Kasumi-1 (cell line): ENCODE measurements at places on chromosomes 12 and 14.

DNA sequence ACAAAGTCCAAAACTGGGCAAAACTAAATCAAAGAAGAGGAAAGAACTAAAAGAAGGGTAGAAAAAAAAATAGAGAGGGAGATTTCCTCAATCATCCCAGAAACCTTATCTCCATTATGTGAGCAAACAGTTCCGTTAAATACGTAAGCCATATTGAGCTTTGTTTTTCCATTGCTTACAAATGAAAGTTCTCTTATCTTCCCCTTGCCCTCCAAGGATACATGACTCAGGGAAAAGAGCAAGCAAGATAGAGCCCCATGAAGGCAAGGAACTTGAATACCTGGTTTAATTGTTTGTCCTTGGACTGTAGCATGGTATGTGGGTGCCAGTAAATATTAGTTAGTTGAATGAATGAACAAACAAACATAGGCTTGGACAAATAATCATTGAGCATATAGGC is 126.8 kb upstream of the USP15 start:
- DNase-seq: no peak

- DNase-seq: peak; percentile 72
These were observed 696 bp upstream of the GPHN start for GRCh38 chr14:66507181-66507721.

- peak; percentile 87 for DNase-seq
These were observed 104.0 kb downstream of the GPR135 start for GRCh38 chr14:59360923-59361794.

- no peak for DNase-seq
These were observed 191.2 kb upstream of the GARIN2 start for GRCh38 chr14:66998013-66998412.

DNA sequence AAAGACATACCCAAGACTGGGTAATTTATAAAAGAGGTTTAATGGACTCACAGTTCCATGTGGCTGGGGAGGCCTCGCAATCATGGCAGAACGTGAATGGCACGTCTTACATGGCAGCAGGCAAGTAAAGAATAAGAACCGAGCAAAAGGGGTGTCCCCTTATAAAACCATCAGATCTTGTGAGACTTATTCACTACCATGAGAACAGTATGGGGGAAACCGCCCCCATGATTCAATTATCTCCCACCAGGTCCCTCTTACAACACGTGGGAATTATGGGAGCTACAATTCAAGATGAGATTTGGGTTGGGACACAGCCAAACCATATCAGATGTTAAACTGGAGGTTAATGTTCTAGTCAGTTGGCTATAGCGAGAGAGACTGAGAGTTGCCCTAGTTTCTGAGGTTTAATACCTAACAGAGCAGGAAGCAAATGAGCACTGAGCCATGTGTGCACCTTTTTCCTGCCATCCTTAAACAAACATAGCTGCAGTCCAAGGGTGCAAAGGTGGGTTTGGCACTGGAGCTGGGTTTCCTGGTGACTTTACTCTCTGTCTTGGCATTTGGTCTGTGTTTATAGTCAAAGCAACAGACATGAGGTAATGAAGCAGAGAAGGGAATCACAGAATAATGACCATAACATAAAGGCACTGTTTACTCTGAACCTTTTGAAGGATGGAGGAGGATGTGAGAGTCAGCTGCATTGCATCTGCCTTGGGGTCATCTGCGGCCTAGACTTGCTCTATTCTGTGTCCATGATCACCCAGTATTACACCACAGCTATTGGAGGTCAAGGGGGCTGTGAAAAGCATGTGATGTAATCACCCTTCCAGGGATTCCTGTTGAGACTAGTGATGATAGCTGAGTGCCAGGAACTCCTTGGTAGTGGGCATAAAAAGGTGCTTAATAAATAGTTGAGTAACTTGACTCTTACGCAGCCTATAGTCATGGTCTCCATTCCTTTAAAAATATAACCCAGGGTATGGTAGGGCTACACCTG is 83.6 kb upstream of the USP44 start:
- DNase-seq: no peak

GRCh38 chr14:106812788-106813476 is 1286.5 kb downstream of the TMEM121 start:
- DNase-seq: no peak

GRCh38 chr14:24377126-24377525 is 9.1 kb downstream of the NFATC4 start:
- no peak for DNase-seq

DNA sequence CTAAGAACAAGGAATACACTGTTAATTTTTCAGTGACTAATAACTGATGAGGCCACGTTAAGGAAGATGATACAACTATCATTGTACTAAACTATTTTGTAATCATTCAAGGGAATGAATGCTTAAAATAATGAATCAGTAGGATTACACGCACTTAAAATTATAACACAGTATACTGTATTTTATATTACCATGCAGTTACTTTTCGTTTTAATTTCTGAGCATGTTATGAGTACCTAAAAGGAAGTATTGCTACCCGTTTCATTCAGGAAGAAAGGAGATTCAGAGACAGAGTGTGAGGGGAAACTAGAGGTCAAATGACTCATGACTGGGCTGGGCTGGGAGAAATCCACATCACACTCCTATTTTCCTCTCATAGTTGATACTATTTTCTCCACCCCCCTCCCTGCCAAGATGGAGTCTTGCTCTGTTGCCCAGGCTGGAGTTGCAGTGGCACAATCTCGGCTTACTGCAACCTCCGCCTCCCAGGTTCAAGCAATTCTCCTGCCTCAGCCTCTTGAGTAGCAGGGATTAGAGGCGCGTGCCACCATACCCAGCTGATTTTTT is 202.0 kb downstream of the PPM1H start:
- DNase-seq: peak; percentile 44

DNA sequence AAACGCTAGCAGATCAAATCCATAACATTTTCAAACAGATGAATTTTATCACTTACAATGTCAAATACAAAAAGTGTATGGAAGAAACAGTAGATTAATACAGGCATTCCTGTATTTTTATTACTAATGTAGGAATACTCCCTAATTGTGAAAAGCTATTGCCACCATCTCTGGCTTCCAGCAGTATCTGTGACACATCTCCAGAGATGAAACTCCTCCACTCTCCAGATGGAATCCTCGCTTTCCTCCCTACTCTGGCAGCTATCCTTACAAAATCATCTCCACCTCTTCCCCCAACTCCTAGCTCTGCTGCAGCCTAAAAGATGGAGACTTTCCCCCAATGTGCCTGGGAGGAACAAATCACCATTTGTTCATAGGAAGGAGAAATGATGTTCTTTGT is 211.4 kb downstream of the SSPN start:
- DNase-seq: no peak

GRCh38 chr12:53453953-53454640 is 2.2 kb downstream of the PCBP2 start:
- DNase-seq: no peak

DNA sequence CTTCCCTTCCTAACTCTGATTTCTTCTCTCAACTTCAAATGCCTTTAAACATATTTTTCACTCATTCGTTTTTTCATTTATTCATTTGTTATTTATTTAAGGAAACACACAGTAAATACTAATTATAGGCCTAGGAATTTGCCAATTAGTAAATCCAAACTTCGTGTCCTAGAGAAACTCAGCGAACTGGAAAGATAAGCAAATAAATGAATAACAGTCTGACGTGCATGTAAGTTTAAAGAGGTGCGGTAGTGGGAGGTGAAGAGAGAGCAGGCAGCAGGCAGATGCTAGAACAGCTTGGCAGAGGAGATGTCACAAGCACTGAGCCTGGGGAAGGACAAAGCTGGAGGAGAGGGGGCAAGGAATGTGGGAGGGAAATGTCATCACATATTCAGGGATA is 228.2 kb downstream of the DPY19L2 start:
- DNase-seq: no peak

DNA sequence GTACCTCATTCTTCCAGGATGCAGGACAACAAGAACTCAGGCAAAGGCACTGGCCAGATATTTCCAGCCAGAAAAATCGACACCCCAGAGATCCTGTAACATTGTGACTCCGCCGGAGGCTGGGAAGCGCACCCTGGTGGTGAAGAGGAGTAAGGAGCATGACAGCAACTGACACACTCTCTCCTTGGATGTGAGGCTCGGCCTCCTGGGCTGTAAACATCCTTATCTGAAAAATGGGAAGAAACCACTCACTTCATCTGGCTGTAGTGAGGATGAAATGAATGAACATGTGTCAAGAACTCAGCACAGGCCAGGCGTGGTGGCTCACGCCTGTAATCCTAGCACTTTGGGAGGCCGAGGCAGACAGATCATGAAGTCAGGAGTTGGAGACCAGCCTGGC is 27.5 kb downstream of the TCHP start:
- peak; percentile 49 for DNase-seq

DNA sequence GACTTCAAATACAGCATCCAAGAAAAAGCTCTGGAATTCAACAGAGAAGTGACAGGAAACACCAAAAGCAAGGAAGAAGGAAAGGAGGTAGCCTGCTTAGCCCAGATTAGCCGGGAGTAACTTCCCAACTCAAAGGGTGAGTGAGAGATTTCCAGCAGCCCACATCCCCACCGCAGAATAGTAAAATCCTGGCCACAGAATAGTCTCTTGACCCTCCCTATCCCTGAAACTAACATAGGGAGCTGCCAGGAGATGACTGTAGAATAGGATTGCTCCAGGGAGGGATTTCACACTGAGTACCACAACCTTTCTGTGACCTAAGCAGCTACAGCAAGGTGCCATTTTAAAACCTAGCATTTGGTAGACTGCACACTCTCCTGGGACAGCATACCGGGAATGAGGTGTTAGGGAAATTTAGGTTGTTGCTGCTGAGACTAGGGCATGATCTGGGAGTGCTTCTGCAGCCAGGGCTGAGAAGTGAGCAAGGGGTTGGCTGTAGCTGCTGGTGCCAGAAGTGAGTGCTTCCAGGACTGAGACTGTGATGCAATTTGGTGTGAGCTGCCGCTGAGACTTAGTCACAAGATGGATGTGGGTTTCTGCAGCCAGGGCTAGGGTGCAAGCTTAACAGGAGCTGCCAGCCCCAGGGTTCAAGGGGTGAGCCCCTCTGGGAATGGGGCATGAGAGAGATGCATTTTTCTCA is 66.0 kb downstream of the TMTC3 start:
- DNase-seq: no peak

DNA sequence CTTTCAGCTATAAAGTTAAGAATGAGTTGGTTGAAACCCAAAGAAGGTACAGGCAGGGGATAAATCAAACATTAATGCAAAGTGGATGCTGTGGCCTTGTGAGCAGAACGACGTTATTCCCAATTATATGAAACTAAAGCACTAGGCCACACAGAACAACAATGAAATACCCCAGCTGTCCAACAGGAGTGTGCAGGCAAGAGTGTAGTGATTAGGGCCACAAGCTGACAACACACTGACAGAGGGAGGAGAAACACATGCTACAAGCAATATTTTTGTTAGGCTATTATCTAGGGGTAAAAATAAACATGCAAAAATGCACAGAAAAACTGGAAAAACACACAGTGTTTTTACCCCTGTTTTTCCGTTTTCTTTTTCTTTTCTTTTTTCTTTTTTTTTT is 15.0 kb downstream of the MAP3K9 start:
- no peak for DNase-seq

- DNase-seq: no peak
These were observed 390.6 kb upstream of the ATP2B1 start for GRCh38 chr12:90099288-90099687.

GRCh38 chr14:24037658-24038037 is 14.2 kb upstream of the CARMIL3 start:
- DNase-seq: no peak

DNA sequence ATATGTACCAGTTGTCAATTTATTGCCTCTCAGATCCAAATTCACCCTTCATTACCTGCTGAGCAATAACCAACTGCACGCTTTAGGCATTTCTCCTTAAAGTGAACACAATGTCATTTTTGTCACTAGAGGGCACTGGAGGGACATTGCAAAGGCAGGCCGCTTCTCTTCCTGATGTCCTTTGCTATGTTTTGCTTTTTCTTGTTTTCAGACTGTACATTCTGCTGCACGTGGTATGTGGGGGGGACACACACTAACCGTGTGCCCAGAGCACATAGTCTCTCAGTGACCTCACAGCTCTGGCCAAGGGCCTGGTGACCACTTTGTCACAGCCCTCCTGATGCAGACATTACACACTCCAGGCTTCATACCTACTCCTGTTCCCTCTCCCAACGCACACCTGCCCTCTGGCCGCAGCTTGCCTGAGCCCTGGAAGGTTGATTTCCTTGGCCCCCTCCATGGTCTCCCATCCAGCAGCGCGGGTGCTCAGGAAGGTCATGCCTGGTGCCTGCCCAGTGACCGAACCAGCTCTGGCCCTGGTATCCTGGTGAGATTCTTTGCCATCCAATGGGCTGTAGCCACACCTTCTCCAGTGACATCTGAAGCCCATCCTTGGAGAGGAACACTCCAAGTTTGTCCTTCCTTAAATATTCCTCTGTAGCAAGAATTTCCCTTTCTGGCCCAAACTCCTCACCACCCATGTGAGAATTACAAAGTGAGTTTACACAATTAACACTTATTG is 39.9 kb downstream of the MYO1H start:
- DNase-seq: peak; percentile 90

DNA sequence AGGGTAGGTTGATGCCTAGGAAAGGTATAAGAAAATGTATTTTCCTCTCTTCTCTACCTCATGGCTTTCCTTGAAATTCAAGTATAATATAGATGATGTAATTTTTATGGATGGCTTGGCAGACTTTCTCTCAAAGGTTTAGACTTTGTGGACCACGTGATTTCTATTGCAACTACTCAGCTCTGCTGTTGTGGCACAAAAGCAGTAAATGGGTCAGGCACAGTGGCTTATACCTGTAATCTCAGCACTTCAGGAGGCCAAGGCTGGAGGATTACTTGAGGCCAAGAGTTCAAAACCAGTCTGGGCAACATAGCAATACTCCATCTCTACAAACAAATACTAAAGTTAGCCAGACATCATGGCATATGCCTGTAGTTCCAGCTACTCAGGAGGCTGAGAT is 22.0 kb downstream of the SRP54 start:
- DNase-seq: no peak

GRCh38 chr14:49553106-49553505 is 33.1 kb downstream of the RPS29 start:
- no peak for DNase-seq

DNA sequence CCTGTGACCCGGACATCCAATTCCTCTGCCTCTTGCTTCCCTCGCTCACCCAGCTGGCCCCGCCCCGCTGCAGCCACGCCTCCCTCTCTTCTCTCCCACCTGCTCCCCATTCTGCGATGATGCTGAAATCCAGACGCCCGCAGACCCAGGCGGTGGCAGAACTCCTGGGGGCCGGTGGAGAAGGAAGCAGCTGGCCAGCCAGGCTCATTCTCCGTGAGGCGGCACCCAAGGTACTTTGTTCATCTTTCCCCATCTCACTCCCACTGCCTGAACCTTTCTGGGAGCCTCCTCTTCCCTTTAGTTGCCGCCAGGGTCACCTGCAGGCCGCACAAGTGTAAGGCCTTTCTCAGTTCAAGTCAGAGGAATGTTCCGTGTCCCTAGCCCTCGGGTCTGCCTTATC is 35.7 kb downstream of the FOXN4 start:
- DNase-seq: no peak

GRCh38 chr12:21456291-21456780 is 18.9 kb downstream of the PYROXD1 start:
- DNase-seq: peak; percentile 47

DNA sequence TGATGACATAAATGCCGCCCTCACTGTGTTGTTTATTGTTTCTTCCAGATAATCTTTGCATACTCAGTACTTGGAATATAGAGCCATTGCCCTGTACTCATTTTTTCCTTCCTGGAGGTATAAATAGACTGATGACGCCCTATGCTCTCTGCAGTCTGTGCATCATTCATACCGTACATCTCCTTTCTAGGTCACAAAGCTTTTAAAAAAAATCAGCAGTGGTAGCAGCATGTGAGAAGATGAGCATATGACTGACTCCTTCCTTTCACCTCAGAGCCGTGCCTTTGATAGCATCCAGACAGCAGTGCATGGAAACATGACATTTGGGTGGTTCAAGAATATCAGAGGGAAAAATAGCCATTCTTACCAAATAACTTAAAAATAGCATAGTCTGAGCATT is 77.3 kb downstream of the PDE3A start:
- no peak for DNase-seq
